ENCODE measurements at places on chromosomes 5 and 9.

- DNase-seq: no peak
Observed at GRCh38 chr5:141050622-141051520, at the start of gene PCDHB1. Gene PCDHB1, plus strand, starts transcription at chr5:141051374. Its CDS starts 97 bp downstream, at chr5:141051471.

GRCh38 chr5:93078082-93079038 is 502.7 kb downstream of the NR2F1-AS1 start:
- DNase-seq: no peak

DNA sequence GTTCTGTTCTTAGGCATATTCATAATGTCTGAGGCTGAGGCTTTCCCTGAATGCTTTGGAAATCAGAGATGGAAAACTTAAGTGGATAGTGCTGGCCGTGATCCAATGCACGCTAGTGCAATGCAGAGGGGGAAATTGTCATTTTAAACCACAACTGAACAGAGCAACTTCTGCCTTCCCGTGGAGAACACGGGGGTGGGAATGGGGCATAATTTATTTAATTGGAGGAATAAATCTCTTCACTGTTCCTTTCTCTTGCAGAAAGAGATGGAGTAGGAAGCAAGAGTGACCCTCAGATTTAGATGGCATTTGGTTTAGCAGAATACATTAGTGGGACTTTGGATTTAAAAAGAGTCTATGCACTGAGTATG is 22.9 kb upstream of the NREP start:
- DNase-seq: no peak

- no peak for DNase-seq
Observed at GRCh38 chr9:121559183-121559582, 59.5 kb upstream of the GGTA1 start.

DNA sequence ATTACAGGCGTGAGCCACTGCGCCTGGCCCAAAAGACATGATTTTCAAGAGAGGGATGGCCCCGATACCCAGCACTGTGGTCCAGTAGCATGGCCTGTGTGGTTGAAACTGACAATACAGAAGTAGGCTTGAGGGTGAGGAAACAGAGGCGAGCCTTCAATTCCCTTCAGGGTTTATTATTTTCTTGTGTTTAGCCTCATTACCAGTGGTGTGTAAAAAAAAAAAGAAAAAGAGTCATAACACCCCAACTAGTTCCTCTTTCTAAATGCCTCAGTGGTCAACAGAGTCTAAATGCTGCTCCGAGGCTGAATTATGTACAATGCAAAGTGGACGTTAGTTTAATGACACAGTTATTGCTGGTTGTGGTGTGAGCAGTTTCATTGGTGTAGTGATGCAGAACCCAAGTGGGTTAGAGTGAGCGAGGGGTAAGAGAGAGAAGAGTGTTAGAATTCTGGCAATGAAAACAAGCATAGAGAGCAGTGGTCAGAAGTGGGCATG is 58.8 kb downstream of the SNX30 start:
- peak; percentile 95 for DNase-seq

- peak; percentile 37 for DNase-seq
Observed at GRCh38 chr5:6634788-6635430, 1.7 kb downstream of the SRD5A1 start.

DNA sequence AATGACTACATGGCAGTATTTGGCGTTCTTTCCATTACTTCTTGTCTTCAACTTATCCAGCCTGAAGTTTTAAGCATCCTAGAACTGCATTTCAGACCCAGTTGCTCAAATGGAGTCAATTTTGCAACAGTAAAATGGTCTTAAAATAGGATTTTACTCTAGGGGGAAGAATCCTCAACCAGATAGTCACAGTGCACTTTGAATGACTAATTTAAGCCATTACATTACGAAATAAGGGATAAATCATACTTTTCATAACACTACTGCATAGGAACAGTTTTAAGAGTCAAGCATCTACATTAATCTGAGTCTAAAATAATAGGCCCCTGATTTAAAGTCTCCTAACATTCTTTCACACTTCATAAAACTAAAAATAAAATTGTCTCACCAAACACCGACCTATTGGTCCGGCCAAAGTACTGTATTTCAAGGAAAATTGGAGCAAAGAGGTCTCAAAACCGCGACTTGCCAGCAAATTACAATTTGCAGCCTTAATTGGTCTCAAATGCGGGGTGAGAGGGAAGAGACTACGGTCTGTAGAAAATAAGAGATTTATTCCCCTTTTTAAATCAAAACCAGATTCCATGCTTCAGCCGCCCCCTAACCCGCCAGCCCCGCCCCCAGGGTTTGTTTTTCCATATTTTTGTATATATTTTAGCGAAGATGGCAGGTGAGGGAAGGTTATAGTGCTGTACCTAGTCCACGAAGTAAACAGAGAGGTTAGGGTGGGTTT is 1.2 kb upstream of the SMARCA2 start:
- DNase-seq: no peak

DNA sequence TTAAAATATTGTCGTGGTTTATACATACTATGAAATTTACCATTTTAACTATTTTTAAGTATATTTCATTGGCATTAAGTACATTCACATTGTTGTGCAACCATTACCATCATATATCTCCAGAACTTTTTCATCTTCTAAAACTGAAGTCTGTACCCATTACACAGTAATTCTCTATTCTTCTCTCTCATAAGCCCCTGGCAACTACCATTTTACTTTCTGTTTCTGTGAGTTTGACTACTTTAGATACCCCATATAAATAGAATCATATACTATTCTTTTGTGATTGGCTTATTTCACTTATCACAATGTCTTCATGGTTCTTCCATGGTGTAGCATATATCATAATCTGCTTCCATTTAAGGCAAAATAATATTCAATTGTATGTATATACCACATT is 30.3 kb downstream of the NDUFS4 start:
- DNase-seq: no peak

DNA sequence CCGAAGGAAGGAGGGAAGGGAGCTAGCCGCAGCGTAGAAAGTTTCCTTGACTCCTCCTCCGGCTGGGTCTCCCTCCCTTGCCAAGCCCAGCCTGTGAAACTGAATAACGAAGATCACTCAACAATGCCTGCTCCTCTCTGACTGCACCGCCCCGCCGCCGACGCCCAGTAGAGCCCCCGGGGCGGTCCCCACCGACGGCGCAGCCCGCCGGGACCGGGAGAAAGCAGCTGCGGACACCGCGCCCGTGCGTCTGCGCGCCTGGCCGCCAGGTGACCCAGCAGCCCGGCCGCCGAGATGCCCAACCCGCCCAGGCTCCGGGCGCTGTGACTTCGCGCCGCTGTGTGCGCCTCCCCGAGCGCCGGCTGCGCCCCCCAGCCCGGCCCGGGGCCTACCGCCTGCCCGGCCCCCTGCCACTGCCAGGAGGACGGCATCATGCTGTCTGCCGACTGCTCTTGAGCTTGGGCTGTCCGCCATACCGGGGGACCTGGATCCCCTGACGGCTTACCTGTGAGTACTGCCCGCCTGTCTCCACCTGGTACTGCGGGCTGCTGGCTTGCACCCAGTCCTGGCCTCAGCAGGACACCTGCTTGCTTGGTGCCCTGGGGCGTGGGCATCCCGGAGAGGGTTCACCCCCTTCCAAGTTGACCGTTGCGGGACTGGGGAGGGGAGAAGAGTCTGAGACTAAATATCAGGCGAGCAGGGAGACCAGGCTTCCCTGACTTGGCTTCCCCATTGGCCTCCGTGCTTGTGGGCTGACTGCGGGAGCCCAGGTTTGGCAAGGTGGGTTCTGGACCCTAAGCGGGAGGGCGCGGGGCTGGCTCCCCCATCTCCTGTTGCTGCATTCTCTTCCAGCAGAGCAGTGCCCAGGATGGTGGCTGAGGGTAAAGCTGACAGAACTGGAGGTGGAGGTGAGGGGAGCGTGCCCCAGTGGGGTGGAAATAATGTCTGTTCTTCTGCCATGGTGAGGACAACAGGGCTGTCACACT is 26.2 kb upstream of the SPTLC1 start:
- no peak for DNase-seq

DNA sequence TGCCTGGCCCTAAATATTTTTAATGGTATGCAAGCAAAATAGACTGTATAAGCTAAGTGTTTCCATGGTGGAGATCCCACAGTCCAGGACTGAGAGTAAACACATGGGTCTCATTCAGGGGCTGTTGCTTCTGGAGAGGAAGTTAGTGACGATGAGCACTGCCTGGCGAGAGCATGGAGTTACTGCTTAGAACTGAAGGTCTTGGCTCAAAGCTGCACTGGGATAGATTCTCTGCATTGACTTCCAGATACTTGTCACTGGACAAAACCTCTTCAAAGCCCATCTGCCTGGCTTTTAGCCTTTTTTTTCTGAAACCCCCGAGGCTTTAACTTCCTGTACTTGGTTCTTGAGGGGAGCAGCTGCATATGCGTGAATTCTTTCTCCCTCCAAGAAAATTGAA is 39.2 kb downstream of the GPR107 start:
- no peak for DNase-seq

DNA sequence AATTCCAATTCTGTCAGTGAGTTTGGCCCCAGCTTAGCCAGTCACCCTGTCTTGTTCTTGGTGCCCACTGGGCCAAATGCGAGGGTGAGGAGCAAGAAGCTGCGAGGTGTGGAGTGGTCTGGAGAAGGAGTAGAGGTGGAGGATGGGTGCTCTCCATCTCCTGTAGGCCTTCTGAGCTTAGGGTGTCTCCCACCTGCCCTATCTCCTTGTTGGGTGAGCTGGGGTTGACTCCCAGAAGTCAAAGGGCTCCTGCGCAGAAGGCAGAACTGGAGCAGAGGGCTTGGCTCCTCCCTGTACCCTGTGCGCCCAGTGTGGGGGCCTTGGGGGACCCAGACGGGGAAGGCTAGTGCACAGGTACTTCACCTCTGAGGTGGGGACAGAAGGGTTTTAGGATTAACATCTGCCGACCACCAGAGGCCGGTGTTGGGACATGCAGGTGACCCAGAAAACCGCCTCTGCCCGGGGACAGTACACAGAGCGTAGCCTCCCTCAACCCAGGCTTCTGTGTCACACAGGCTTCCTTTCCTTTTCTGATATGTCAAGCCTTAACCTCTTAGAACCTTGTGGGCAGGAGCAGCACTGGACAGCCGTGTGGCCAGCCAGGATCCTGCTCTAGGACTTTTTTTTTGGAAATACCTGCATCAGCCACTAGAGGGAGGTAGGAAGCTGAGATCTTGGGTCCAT is 16.9 kb downstream of the IL5 start:
- peak; percentile 83 for DNase-seq

- DNase-seq: no peak
Observed at GRCh38 chr9:129839324-129840023, 4.2 kb downstream of the USP20 start.

DNA sequence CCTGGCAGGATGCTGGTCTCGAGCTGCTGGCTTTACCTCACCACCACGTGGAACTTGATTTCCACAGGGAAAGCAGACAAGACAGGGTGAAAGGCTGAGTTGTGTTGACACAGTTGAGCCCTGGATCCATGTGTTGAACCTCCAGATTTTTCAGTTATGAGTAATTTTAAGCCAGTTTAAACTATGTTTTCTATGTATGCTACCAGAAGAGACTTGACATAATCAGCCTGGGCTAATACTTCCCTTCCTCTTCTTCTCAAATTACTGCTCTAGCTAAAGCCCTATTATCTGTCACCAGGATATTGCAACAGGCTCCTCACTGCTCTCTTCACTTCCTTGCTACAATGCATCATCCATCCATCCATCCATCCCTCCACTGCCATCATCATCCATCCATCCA is 12.0 kb upstream of the PHYKPL start:
- peak; percentile 48 for DNase-seq

DNA sequence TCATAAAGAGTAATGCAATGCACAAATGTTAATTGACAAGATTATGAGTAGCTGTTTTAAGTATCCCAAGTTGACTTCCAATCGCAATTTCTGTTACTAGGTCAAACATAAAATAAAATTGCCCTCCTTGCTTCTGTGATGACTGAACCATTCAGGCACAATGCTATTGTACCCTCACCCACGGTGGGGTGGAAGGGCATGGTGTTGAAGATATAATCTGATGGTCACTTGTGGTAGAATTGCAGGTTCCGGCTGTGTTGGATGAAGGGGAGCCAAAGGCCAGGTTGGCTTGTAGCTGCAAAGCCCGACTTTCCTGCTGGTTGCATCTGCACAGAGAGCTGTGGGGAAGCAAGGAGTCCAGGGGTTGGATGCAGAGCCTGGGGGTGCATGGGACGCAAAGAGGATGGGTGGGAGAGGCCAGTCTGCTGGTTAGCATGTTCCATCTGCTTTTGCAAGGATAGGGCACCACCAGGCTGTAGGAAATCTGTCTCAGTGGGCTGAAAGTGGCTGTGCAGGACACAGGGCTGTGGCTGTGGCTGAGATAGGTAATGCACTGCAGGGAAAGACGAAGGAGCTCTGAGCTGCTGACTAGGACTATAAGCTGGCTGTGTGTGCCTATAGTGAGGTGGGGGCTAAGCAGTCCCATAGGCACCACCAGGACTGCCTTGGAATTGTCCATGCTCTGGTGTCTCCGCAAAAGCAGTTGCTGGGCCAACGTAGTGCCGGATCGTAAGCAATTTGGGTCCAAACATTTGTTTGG is 31.5 kb upstream of the PUM3 start:
- no peak for DNase-seq

- DNase-seq: no peak
Observed at GRCh38 chr9:82934949-82935348, 128.0 kb downstream of the RASEF start.

- no peak for DNase-seq
Observed at GRCh38 chr9:35871545-35871944, 1.3 kb upstream of the OR13J1 start.

DNA sequence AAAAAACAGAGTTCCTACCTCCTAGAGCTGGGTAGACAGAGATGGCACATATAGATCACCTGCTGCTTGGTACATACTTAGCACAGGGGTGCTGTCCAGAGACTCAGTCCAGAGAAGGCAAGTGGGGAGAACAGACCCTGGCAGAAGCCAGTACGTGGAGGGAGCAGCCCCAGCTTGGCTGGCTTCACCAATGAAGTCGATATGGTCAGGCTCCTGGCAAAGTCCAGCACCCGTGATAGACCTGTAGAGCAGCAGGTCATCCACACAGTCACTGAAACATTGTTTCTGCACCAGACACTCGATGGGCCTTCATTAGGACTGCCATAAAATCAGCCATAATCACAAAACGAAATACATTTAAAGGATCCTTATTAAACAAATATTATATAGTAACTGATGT is 45.8 kb downstream of the WHRN start:
- DNase-seq: no peak

GRCh38 chr9:36125062-36125855 is 11.3 kb upstream of the GLIPR2 start:
- no peak for DNase-seq

- no peak for DNase-seq
Observed at GRCh38 chr9:135408476-135409254, 70.9 kb upstream of the PPP1R26 start.

- no peak for DNase-seq
Observed at GRCh38 chr9:123382653-123383511, 26.9 kb downstream of the CRB2 start.

Data from Karpas-422 (cell line).